IMR-90 (cell line): ENCODE measurements at places on chromosomes 12 and 14. TPM values are rescaled to one million over a fixed set of nuclear protein-coding genes. Genes with fewer than 3 reads are reported as not detected.

DNA sequence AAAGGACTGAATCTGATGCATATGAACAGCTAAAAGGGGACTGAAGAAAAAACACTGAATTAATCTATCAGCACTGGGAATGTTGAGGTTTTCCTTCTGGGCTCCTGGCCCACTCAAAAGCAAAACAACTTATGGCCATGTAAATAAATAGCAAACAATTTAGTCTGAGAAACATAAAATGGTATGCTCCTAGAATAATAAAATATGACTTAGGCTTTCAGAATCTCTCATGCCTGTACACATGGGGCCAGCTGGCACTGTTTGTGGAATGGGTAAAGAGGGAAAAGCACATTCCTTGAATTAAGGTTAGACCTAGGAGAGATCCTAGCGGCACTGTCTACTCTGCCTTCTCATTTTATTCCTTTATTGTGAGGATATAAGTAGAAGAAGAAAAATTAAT, 6.2 kb downstream of the KLHDC2 start:
- no peak overlapping the region for H3K27ac ChIP-seq
- no peak overlapping the region for H3K4me3 ChIP-seq
- peaks cover 18% of the 10 kb centered on the region for H3K36me3 ChIP-seq
- DNase-seq = peak; percentile 40
- peaks cover 7% of the 10 kb centered on the region for H3K4me1 ChIP-seq

The HCAR1 gene
- under 0.01 TPM in 1 of 2 replicates, not detected in the other for total RNA-seq

The CCDC177 gene
- not detected in 2 replicates for total RNA-seq

The TEDC1 gene
- total RNA-seq = 4.2 and 5.7 TPM in 2 replicates

GRCh38 chr12:60191676-60192359, 596.0 kb downstream of the SLC16A7 start:
- H3K4me3 ChIP-seq = no peak overlapping the region
- DNase-seq = peak; percentile 64
- no peak overlapping the region for H3K27ac ChIP-seq
- H3K27me3 ChIP-seq = no peaks in the 10 kb centered on the region
- H3K36me3 ChIP-seq = no peaks in the 10 kb centered on the region
- H3K4me1 ChIP-seq = peaks cover 5% of the 10 kb centered on the region; the same call in 1 of the 2 replicates

The IAPP gene
- not detected in 2 replicates for total RNA-seq

DNA sequence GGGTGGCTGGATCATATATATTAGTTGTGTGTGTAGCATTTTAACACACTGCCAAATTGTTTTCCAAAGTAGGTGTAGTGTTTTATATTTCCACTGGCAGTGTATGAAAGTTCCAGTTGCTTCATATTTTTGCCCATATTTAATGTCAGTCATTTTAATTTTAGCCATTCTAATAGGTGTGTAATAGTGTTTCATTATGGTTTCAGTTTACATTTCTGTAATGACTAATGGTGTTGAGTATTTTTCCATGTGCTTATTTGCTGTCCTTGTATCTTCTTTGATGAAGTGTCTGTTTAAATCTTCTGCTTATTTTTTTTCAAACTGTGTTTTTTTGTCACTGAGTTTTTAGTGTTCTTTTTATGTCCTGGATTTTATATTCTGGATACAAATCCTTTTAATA, 8.7 kb downstream of the TBC1D15 start:
- no peaks in the 10 kb centered on the region for H3K4me1 ChIP-seq
- peaks cover 4% of the 10 kb centered on the region; the same call in 1 of the 2 replicates for H3K36me3 ChIP-seq
- H3K4me3 ChIP-seq = no peak overlapping the region
- no peak for DNase-seq

The NGB gene
- total RNA-seq = not detected in 2 replicates

DNA sequence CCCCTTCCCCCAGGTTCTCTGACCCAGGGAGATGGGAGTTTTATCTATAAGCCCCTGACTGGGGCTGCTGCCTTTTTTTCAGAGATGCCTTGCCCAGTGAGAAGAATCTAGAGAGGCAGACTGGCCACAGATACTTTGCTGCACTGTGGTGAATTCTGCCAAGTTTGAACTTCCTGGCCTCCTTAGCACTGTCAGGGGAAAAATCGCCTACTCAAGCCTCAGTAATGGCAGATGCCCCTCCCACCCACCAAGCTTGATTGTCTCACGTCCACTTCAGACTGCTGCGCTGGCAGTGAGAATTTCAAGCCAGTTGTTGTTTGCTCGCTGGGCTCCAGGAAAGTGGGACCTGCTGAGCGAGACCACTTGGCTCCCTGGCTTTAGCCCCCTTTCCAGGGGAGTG, 31.7 kb downstream of the KLRK1 start:
- peaks cover 8% of the 10 kb centered on the region; the same call in 1 of the 2 replicates for H3K4me1 ChIP-seq
- H3K36me3 ChIP-seq = no peaks in the 10 kb centered on the region
- H3K4me3 ChIP-seq = no peak overlapping the region
- no peaks in the 10 kb centered on the region for H3K27me3 ChIP-seq
- no peak overlapping the region for H3K27ac ChIP-seq
- no peak for DNase-seq

The GLTP gene
- 58.4 and 67.2 TPM in 2 replicates for total RNA-seq

- H3K36me3 ChIP-seq = no peaks in the 10 kb centered on the region
- H3K4me3 ChIP-seq = no peak overlapping the region
- no peak overlapping the region for H3K27ac ChIP-seq
- DNase-seq = peak; percentile 43
- H3K4me1 ChIP-seq = no peaks in the 10 kb centered on the region
Observed at GRCh38 chr12:10113075-10113474, 14.3 kb upstream of the CLEC1A start.
